H4 (cell line): ENCODE measurements at places on chromosomes 6 and 20.
A peak's percentile ranks its signal among the peaks of the same experiment; 100 is the strongest.

DNA sequence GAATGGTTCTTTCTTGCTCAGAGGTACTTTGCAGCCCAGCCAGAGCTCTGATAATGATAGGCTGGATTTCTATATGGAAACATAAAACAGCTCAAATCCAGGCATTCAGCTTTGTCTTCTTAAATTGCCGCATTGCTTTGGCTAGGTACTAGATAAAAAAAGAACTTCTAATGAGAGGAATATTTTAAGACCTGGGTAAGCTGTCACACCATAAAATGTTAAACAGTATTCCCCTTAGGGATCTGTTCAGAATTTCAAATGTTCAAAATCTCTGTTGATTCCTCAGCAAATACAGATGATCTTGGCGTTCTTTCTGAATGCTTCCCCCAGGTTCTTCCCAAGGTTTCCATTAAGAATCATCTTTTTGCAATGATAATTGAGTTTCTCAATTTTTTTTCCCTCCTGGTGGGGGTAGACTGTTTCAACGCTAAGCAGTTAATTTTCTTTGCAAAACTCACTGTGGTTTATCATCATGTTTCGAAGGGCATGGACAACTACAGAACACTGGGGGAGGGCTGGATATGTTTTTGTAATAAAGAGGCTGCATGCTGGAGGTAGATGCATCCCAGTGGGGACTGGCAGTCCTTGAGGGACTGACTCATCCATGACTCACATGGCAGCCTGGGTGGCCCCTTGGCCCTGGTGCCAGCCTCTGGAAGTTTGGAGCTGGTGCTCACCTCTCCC, 31.0 kb downstream of the TIAM2 start:
- peak; percentile 85 for DNase-seq

- DNase-seq = no peak
Measured at GRCh38 chr20:47233333-47234188, 122.9 kb downstream of the ZMYND8 start.

GRCh38 chr6:119614138-119614537, 264.6 kb upstream of the MAN1A1 start:
- DNase-seq = no peak

DNA sequence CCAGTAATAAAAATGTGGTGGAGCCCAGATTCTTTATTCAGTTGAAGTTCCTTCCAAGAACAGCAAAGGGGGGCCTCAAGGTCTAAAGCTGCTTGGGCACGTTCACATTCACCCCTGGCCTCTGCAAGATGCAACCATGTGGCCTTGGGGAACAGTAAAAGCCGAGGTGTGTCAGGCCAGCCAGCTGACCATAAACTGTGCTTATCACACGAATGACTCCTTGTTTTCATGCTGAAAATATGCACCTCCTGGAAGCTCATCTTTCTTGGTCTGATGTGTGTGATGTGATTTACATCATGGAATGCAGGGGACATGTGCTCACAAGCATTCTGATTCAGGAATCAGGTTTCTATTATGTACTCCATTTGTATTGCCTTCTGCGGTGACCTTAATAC, 211.6 kb upstream of the MARCKS start:
- peak; percentile 64 for DNase-seq

DNA sequence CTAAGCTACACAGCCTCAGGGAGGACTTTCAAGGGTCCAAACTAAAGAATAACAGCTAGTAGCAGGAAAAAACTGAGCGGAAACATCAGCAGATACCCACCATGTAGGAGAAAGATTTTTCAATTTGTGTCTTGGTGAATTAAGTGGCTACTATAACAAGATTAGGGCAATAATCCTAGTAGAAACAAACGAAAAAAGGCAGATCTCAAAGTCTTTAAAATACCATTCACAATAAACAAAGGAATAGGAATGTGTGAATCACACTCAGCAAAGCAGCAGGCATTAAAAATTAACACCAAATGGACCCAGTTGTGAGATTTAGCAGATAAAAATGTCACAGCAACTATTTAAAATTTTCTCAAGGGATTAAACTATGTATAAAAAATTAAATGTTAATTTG, 761.2 kb downstream of the TENT5A start:
- DNase-seq = no peak

DNA sequence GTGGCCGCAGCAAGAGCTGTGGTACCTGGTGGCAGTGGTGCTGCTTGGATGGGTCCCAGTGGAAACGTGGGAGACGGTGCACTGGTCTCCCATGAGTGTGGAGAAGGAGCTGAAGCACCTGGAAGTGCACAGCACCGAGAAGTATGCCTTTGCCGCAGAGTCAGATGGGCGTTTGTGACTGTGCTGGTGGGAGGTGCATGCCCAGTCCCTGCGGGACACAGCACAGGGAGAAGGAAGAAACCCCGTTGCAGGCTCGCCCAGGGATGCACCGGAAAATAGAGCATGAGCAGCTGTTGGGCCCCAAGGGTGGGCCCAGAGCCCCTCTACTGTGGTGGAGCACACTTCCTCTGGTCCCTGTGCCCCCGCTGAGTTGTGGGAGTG, 19.3 kb upstream of the RGS17 start:
- no peak for DNase-seq

DNA sequence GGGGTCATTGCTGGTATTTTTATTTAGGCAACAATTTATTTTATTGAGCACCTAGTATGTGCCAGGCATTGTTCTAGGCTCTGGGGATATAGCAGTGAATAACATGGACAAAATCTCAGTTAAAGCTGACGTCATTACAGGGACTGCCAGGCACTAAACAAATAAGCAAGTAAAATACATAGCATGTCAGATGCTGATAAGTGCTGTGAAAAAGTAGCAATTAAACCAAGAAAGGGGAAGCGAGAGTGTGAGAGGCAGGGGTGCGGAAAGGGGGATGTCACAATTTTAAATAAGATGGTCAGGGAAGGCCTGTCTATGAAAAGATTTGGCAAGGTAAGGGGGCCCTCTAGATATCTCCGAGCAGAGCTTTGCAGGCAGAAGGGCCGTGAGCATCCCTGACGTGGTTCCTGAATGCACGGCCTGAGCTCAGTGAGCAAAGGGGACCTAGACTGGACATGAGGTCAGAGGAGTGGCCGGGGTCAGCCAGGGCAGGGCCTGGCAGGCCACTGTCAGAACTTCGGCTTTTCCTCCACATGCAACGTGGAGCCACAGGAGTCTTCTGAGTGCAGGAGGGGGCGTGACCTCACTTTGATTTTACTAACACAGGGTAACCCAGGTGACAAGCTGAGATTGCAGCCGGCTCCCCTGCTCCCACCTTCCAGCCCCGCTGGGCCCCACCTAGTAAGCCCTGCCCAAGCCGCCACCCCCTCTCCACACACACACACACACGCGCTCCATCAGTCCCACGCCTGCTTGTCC, 24.2 kb upstream of the SIRPA start:
- no peak for DNase-seq

- DNase-seq = no peak
Measured at GRCh38 chr6:164967102-164967501, 342.3 kb downstream of the C6orf118 start.

- peak; percentile 17 for DNase-seq
Measured at GRCh38 chr6:137266309-137266586, 47.1 kb upstream of the IFNGR1 start.

- no peak for DNase-seq
Measured at GRCh38 chr6:166959911-166960608, 3.7 kb upstream of the RNASET2 start.
